ENCODE measurements at places on chromosomes 3 and 15. TPM values are rescaled to one million over a fixed set of nuclear protein-coding genes. Genes with fewer than 3 reads are reported as not detected.

EDEM1 gene
- 11.9 TPM for polyA plus RNA-seq

SLC27A2 gene
- polyA plus RNA-seq = 0.39 TPM

TF gene
- polyA plus RNA-seq = 5.9 TPM

CPEB1 gene
- polyA plus RNA-seq = 0.41 TPM

HRG gene
- polyA plus RNA-seq = 0.18 TPM

CYP1A2 gene
- polyA plus RNA-seq = not detected

NRG4 gene
- polyA plus RNA-seq = 0.50 TPM

Measured in hindlimb muscle (tissue), 1 donor.